Dermis blood vessel endothelial cell (primary cell): ENCODE measurements at places on chromosomes 7 and 10. TPM values are rescaled to one million over a fixed set of nuclear protein-coding genes. Genes with fewer than 3 reads are reported as not detected.

DNA sequence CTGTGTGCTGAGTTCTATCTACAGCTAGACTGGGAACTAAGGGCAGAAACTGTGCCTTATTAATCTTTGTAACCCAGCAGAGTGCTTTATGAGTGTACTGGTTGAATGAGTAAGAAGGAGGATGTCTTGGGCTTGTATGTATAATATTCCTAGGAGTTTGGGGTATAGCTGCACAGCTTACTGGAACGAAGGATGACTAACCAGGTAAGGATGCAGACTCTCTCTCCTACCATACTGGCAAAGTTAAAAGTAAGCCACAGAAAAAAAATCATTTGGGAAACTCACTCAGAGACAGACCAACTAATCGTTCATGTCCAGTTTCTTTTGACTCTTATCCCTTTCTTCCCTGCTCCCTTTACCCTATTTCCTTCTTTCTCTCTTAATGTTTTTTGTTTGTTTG, 1.4 kb upstream of the DHTKD1 start:
- no peak for DNase-seq

DNA sequence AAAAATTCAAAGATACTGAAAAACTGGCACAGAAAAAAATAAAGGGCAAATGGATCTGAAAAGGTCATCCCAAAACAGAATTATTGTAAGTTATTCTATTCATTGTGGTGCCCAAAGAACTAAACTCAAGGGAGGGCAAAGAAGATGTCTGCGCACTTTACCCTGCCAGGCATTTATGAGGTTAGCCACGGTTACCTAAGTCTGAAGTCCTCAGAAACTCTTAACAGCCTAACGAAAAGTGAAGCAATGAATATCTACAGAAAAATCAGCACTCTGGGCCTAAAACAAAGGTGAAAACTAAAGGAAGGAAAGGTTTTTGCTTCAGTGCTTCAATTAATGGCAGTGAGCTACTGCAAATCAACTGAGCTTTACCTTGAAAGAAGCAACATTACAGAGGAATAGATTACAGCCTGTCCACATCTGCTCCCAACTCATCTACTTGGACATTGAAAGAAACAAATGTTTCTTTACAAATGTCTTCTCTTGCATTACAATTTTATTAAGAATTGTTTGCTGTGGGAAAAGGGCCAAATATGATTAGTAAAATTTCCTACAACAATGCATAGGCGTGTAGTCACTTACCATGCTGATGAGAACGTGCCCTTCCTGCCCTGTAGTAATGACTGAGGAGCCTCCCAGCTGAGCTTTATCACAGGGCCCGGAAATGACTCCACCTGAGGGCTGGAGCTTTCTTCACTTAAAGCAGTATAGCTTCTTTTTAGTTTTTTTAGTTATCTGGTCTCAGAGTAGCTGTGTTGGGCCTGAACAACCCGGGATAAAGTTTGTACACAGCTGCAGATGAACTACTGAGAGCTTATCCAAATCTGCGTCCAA, at the start of gene TUBAL3:
Gene TUBAL3, minus strand, starts transcription at position 621 of the 834 bp plus-strand sequence. Its CDS starts 36 bp downstream, at position 585.
- DNase-seq: peak; percentile 77

DNA sequence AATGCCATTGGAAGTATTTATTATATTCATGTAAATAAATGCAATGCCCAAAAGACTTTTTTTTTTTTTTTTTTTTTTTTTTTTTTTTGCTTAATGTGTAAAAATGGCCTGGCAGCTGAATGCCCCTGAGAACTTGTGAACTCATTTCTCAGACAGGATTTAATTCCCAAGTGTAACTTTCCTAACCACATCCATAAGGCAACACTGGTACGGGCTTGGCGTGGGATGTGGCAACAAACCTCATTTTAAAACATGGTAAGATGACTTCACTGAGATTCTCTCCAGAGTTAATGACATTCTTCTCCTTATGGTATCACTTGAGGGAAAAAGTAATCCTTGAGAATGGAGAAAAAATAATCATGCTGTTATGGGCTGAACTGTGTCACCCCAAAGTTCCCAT, 150.4 kb downstream of the DGKI start:
- DNase-seq: no peak

- peak; percentile 8 for DNase-seq
Measured at GRCh38 chr7:3438352-3438751, 137.3 kb downstream of the SDK1 start.

DNA sequence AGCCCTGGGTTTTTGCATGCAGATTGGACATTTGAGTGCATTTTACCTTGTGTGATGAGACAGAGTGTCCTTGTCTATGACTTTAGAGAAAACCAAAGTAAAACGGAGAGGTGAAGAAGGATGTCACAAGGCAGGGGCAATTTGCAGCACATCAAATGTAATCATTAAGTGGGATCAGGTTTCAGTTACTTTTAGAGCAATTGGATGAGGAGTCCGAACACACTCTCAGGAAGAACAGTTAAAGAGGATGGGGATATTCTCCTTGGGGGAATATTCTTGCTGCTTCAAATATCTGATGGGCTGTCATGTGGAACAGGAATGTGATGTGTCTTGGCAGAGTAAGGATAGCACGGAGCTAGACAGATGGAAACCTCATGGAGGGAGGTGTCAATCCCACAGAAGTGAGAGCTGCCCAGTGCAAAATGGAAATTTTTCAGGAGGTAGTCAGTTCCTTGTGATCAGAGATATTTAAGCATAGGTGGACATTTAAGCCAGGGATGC, 757 bp downstream of the RAB19 start:
- no peak for DNase-seq

DNA sequence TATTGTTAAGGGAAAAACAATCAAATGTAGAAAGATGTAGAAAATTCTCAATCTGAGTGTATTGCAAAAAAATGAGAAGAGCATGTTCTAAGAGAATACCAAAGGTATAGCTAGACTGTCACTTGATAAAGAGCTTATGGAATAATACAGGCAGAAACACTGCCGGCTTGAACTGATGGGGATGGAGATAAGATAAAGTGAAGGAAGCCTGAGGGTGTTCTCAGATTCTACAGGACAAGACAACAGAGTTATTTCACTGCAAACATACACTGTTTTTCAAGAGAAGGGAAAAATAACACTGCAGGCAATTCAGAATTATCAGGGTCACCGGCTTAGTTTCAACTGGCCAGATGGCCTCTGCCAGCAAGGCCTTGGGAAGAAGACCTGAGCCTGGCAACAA, 80.0 kb downstream of the ZNF716 start:
- DNase-seq: no peak

Gene HOXA7
- 1.4 and 2.9 TPM in 2 replicates for total RNA-seq

Gene CCDC172
- not detected in 2 replicates for total RNA-seq

Gene CPEB3
- total RNA-seq: 1.7 and 2.5 TPM in 2 replicates
